ENCODE measurements at places on chromosomes 7 and 10.

GRCh38 chr7:1274121-1274875 is 41.6 kb downstream of the UNCX start:
- DNase-seq = no peak

DNA sequence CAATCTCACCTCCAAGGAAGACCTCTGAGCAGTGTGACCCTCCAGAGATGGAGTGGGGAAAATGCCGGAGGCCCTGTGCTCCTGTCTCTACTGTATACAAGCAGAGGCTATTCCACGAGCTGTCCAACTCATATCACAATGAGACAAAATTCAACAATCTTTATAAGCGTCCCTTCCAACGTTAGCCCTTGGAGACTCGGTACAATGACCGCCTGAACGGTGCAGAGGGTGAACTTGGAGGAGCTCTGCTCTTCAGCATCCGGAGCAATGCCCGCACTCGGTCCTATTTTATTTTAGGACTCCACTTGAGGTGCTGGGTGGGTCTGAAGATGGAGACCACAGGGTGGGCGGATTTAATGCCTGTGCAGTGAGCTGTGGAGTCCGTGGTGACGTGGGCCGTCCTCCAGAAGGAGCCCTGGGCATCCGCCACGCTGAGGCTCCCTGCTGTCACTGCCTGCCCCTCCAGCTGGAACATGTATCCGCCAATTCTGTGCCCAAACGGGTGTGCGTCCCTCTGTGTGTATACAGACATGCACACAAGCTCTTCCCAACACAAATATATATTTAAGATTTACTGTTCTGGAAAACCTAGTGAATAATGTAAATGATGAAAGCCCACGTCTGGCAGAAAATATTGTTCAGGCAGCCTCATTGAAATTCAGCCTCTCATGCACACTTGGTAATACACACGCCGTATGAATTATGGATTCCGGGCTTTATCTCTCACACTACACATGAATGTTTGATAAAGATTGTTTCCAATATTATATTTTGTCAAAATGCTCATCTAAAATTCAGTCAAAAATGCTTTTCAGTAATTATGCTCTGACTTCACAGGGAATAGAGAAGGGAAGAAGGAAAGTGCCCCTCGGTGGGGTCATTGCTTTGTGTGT is 239.9 kb upstream of the ZMIZ1 start:
- DNase-seq = no peak

DNA sequence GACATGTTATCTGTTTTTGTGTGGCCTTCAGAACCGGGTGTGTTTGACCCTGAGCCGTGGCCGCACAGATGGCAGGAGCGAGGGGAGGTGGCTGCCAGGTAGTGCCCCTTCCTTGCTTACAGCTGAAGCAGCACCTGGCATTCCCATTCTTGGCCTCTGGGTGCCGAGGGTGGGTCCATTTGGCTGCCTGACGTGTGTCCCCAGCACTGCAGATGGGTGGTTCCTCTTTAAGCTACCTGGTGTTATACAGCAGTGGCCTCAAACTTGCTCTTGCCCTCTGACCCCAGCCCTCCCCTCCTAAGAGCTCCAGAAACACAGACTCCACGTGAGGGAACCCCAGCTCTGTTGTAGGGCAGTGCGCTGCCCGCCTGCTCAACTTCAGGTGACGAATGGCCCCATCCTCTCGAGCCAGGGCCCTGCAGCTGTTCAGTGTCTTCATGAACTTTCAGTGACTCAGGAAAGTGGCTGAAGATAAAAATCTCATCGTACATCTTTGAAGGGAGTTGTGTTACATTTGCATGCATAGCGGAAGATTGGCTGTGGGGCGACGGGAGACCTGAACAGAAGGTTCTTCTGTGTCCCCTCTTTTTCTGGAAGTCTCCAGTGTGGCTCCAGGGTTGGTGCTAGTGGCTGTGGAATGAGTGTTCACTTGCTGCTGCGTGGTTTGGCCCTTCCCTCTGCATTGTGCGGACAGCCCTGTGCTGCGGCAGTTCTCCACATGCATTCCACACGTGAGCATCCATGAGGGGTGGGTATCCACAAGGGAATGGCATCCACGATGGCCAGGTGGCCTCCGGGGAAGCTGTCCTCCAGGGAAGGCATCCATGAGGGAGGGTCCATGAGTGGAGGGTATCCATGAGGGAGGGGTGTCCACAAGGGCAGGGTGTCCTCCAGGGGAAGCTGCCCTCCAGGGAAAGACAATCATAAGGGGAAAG is 91.6 kb downstream of the INPP5A start:
- no peak for DNase-seq

GRCh38 chr10:93766918-93767317 is 9.2 kb downstream of the LGI1 start:
- no peak for DNase-seq

- DNase-seq = no peak
Measured at GRCh38 chr10:122045212-122045611, 56.2 kb downstream of the TACC2 start.

DNA sequence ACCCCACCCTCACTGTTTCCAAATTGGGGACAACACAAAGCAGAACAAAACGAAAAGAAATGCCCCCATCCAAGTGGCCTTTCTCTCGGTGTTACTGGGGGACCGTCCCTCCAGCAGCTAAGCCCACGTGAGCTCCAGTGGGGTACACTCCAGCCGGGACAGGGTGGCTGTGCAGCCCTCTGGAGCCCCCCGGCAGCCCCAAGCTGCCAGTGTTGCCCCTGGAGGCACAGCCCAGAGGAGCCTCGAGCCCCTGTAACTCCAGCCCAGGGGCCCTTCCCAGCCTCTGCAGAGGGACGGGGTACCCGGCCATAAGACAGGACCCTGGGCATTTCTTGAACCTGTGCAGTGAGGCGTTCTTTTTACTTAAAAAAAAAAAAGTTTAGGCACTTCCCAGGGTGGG is 124.5 kb upstream of the KCTD7 start:
- DNase-seq = no peak

- DNase-seq = no peak
Measured at GRCh38 chr10:62073429-62073828, 171.9 kb downstream of the ARID5B start.

GRCh38 chr10:125096371-125096770 is 64.0 kb downstream of the CTBP2 start:
- DNase-seq = no peak

DNA sequence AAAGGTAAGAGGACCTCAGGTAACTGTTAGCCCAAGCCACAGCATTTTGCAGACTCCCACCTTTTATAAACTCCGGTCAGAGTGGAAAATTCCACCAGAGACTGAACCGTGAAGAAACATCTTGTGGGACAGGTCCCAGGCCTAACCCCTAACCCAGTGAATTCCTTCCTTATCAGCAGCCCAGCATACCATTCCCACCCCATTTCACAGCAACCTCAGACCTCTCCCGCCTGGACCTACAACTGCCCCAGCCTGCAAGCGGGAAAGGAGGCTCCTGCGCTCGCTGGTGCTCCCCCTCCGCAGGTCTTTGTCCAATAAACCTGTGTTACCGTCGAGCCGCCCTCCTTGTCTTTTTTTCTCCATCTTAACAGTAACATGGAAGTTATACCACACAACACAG is 736.6 kb downstream of the MAGI2 start:
- DNase-seq = no peak
